ENCODE measurements at places on chromosomes 12 and 14.

DNA sequence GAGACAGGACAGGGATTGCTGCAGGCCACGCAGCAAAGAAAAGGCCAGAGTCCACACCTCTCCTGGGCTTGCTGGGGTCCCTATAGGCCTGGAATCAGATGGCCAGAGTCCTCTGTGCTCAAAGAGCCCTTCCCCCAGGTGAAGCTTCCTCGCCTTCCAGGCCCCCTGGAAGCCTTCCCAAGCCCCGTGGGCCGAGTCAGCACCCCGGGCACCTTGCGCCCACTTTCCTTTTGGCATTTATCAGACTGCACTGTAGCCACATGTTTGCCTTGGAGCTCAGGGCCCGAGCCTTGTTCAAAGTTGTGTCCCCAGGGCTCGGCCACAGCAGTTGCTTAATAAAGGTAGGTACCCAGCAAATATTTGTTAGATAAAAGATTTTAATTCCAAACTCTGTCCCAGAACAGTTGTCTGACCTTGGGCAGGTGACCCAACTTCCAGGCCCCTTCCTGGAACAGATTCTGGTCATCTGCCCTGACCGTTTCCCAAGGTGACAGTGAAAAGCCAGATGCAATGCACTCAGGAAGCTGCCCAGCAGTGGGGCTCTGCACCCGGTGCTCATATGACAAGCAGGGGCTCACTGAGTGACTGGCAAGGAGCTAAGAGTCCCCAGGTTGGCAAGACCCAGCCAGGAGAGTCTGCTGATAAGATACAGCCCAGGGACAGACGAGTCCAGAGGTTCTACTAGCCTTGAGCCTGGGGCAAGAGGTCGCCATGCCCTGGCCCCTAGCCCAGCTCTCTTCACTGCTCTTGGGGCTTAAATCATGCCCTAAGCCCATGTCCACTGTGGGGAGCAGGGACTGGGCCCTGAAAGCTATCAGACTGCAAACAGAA is 81.2 kb downstream of the PITPNM2 start:
- DNase-seq: no peak

DNA sequence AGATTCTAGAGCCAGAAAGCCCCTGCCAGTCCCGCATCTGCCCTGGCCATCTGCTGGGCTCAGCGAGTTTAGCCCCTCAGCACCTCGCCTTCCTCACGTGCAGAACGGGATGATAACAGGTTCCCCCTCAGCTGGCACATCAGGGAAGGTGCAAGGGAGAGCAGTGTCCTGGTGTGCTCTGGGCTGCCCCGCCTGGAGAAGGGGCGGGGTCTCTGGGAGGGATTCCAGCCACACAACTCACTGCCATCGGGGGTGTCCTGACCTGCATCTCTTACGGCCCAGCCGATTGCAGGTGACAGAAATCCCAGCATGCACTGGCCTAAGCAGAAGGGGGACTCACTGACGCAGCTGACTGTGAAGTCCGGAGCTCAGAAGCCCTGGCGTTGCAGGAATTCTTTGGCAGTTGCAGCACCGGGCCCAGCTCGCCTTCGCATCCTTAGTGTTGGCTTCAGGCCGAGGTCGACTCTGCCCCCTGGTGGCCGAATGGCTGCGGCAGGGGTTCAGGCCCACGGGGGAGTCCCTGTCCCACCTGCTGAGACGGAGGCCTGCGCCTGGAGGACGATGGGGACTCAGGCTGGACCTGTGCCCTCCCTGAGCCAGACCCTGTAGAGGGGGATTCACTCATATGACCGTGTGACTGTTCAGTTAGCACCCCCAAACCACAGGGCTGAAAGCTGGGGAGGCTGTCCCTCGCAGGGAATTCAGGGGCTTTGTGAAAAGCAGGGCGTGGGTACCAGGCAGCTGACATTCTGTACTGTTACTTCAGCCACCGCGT is 178.6 kb downstream of the ADGRD1 start:
- DNase-seq: peak; percentile 39

DNA sequence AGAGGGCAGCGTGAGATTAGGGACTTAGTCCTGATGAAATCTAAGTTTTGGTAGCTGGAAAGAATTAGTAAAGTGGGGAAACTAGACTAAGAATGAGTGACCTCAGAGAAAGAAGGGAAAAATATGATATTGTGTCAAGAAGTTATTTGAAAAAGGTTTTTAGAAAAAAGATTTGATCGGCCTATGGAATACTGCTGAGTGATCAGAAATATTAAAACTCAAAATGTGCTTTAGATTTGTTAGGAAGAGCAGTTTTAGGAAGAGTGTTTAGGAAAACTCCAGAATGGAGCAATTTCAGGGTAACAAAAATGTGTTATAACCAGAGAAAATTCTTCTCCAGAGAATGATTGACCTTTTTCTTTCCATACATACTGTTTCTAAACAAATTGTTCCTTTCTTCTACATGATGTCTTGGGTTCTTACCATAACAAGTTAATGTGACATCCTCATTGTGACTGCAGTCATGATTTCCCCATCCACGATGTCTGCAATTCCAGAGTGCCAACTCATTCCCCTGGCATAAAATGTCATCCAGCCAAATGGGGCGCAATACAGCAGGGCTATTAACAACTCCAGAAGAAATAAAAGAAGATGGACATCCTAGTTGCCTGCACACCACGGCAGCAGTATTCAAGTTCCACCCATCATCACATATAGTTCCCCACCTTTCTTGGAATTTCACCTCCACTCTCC is 11.8 kb downstream of the CD163L1 start:
- no peak for DNase-seq

- DNase-seq: peak; percentile 86
Measured at GRCh38 chr12:122072031-122072970, 6.3 kb upstream of the MLXIP start.

DNA sequence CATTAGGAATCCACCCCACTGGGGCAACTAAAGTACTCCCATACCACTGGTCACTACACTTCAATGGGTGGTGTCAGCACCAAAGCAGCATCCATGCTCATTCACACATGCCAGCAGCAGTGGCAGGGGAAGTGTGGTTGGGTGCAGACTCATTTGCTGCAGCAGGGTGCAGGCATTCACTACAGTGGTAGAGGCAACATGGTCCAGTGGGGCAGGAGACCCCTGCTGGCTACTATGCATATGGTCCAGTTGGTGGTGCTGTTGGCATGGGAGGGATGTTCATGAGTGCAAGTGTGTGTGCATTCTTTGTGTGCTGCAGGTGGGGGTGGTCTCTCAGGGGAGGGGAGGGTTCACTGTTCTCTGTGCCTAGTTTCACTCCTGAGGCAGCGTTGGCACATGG is 908.4 kb upstream of the NOVA1 start:
- no peak for DNase-seq

- DNase-seq: no peak
Measured at GRCh38 chr14:72709916-72710611, 183.8 kb downstream of the DPF3 start.

DNA sequence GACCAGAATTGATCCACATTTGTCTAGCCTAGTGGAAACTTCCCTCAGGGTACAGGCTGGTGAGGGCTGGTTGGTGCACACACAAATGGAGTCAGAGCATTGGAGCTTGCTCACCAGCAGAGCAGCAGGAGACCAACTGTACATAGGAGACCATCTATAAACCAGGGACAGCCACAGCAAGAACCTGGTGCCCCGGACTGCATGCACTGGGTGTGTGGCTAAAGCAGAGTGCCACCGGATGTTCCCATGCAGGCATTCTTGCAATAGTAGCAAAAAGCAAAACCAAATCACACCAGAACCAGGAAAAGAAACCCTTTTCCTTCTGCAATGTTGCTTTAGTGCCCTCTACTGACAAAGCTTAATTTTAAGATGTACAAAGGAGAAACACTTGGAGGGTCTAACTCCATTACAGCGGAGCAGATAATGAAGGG is 136.4 kb downstream of the MDGA2 start:
- no peak for DNase-seq

GRCh38 chr14:104913435-104913834 is 11.2 kb upstream of the PLD4 start:
- DNase-seq: no peak

- DNase-seq: peak; percentile 32
Measured at GRCh38 chr14:106879241-106879640, 1352.9 kb downstream of the TMEM121 start.

- DNase-seq: no peak
Measured at GRCh38 chr12:69550569-69551350, 34.5 kb upstream of the CCT2 start.

- no peak for DNase-seq
Measured at GRCh38 chr14:54310151-54310850, 86.5 kb upstream of the CDKN3 start.

DNA sequence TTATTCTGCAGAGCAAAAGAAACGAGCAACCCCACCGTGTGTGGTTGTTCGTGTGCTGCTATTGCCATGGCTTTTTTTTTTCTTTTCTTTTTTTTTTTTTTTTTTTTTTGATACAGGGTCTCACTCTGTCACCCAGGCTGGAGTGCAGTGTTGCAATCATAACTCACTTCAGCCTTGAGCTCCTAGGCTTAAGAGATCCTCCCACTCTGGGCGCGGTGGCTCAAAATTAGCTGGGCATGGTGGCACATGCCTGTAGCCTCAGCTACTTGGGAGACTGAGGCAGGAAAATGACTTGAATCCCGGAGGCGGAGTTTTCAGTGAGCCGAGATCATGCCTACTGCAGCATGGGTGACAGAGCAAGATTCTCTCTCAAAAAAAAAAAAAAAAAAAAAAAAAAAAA is 144.2 kb downstream of the ESR2 start:
- no peak for DNase-seq

DNA sequence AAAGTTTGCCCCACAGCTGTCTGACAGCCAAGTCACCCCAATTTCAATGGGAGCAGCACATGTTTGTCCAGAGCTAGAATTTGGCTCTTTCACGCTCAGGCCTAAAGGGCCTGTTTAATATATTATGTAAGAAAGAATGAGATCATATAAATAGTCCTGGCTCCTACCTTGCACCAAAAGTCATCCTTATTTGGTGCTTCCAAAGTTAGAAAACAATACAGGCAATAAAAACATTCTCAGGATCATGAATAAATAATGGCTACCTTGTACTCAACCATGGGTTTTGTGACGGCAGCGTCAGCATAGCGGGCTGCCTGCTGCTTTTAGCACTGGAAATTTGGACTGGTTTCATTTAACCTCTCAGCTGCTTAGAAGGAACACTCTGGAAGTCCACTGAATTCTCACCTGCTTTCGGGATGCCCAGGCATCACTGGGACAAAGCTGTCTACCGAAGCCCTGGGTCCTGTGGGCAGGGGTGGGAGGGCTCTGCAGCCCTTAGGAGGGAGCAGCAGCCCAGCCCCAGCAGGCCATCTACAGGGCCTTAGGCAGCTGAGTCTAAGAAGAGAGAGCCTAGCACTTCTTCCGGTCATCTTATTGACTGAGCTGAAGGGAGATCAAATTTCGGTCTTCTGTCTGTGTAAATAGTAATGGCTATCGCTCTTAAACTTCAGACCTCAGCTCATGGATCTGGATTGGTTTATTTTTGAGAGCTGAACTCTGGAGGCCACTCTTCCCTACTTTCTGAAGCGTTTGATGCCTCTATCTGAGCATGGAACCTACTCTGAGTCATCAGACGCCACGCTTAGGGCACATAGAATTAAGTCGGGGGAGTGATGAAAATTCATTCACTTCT is 106.5 kb downstream of the SAMD4A start:
- no peak for DNase-seq

GRCh38 chr12:92615703-92616102 is 87.1 kb upstream of the PLEKHG7 start:
- DNase-seq: peak; percentile 12
